ENCODE measurements at places on chromosomes 1 and 21. TPM values are rescaled to one million over a fixed set of nuclear protein-coding genes. Genes with fewer than 3 reads are reported as not detected.

Gene HSD11B1
- 35.0 TPM for total RNA-seq

Gene RSPO1
- 0.16 TPM for total RNA-seq

Gene OR2T29
- not detected for total RNA-seq

Gene RHEX
- not detected for total RNA-seq

Gene FAM151A
- not detected for total RNA-seq

Gene FCAMR
- under 0.01 TPM for total RNA-seq

Gene ADAM30
- not detected for total RNA-seq

Gene GUCA2A
- total RNA-seq, result not detected

Gene RAB29
- total RNA-seq, result 18.6 TPM

Gene SMCP
- total RNA-seq, result not detected

Gene TNFRSF4
- total RNA-seq, result under 0.01 TPM

Gene PAPPA2
- 2.8 TPM for total RNA-seq

Gene CCDC185
- not detected for total RNA-seq

Gene SLAMF7
- total RNA-seq, result not detected

Gene PODN
- total RNA-seq, result 51.2 TPM
